ENCODE measurements at places on chromosomes 2 and 18.

- DNase-seq, result no peak
These were observed 16.9 kb downstream of the ZNF236 start for GRCh38 chr18:76839086-76839794.

DNA sequence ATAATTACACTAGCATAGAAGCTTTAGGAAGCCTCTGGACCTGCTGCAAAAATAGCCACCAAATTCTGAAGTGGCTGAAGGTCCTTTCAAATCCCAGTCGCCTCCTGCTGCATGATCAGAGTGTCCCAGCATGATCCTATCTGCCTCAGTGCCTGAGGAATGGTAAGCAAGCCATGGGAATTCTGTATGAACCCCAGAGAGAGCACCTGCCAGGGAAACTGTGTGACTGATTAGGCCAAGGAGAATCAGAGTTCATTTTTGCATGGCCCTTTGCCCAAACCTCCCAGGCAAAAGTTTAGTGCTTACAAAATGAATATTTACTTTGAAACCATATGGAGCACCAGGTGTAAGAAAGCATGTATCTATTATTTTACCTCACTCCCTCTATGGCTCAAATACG is 221.4 kb downstream of the ARL4C start:
- no peak for DNase-seq

DNA sequence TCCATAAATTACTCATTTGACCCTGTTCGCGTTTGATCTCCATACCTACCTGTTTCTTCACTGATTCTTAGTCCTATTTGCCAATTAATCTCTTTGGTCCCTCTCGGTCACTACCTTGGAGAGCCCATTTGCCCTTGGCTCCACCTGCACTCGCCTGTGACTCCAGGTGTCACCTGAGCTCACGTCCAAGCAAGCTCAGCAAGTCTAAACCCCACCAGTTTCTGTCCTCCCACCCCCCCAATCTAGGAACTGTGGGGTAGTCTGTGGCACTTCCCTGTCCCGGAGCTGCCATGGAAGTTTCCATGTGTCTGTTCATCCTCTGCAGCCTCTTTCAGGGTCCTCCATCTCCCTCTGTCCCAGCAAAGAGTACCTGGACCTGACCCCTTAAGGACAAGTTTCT is 68.1 kb upstream of the BCL2L11 start:
- DNase-seq, result no peak

DNA sequence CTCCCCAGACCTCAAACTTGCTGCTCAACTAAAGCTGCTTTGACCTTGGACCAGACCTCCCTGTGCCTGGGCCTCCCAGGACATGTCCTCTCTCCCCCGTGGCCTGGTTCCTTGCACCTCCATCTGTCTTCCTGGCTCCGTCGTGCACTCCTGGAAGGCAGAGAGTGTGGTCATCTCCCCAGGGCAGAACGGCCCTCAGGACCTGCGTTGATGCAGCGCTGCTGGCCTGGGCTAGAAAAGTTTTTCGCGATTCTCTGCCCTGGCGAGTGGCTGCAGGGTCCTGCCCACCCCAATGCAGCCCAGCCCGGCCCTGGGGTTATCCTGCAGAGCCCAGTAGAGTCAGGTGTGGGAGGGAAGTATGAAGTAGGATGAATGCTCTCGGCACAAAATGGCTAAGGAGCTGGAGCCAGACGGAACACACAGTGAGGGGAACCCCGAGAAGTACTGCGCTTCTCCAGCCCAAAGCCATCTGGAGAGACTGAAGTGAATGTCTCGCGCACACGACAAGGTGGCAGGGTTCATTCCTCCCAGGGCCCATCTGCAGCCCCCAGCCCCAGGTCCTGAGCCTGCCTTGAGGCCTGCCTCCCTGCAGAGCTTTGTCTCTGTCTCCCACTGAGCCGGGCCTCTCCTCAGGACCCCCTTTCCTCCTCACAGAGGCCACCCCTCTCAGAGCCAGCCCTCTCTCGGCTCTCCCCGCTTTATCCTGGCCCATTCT is 41.7 kb downstream of the ATOH8 start:
- no peak for DNase-seq

DNA sequence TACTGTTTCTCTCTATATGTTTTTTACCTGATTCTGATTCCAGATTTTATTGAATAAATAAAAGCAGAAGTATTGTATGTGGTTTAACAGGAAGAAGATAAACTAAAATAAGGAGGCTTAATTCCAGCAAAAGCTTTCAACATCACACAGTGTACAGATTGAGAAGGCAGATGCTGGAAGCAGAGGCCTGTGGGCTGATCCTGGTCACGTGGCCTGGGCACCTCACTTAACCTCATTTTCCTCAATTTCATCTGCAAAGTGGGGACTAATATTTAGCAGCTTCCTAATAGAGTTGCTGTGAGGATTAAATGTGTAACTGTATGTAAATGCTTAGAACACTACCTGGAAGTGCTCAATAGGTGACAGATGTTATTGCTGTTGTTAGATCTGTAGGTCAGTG is 58.0 kb downstream of the CDCA7 start:
- DNase-seq, result no peak

GRCh38 chr2:222982010-222982908 is 69.7 kb upstream of the KCNE4 start:
- DNase-seq, result no peak

DNA sequence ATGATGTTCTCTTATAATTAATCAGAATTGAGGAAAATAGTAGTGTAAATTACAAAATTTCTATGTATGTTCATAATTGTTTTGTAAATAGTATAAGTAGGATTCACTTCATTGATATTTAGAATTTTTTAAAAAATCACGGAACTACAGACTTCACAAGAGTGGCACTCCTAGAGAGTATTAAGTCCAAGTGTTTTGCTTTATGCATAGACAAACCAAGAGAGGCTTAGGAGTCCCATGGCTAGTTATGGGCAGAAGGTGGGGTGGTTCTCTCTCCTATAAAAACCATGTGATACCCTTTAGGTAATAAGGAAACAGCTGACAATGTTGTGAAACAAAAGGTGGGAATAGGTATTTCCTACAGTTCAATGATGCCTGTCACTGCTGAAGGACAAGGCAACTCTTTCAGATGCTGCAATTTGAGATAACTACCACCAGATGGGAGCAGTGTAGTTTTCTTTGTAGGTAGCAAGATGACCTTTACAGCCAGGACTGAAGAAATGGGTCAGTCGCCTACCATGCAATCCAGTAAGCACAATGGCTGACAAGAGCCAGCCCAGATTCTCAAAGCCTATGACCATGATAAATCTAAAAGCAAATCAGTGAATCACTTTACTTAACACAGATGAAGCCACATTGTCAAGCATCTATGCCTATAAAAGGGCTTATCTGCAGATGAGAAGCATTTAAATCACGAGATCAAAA is 83.9 kb downstream of the AAK1 start:
- DNase-seq, result no peak

GRCh38 chr2:238493880-238494572 is 67.3 kb downstream of the ASB1 start:
- DNase-seq, result no peak

- DNase-seq, result no peak
These were observed 22.3 kb downstream of the EFEMP1 start for GRCh38 chr2:55901322-55901721.

GRCh38 chr18:36757081-36757480 is 71.7 kb downstream of the TPGS2 start:
- no peak for DNase-seq

DNA sequence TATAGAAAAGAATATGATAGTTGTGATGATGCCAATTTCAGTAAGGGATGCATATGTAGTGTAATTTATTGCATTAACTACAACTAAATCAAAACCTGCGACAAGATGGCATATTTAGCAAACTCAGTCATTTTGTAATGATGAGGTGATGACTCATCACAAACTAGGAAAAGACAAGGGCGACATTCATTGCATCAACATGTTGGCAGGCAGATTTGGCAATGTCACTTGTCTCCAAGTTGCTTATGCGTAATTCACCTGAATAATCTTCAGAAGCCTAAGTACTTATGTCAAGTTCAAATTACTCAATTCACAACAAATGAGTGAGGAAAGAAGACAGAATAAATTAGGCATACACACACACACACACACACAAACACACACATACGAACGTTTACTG is 273.2 kb upstream of the RGPD4 start:
- DNase-seq, result no peak

All from stimulated activated CD4-positive, alpha-beta T cell treated with anti-CD3 and anti-CD28 coated beads, Interleukin-15, amount 100 ng/mL, for 1 hour (primary cell).